ENCODE measurements at places on chromosomes 7 and 10. TPM values are rescaled to one million over a fixed set of nuclear protein-coding genes. Genes with fewer than 3 reads are reported as not detected.

GPR26 gene
- total RNA-seq: 0.10 TPM

GPNMB gene
- total RNA-seq: 120 TPM

CLRN3 gene
- total RNA-seq: not detected

SPDYE2 gene
- total RNA-seq: not detected

ECHDC3 gene
- total RNA-seq: 28.4 TPM

FEZF1 gene
- total RNA-seq: not detected

AFAP1L2 gene
- total RNA-seq: 55.0 TPM

FAM25G gene
- not detected for total RNA-seq

CUX1 gene
- 123 TPM for total RNA-seq

PRKCQ gene
- total RNA-seq: 15.2 TPM

ATP6V0A4 gene
- total RNA-seq: 0.82 TPM

CLDN4 gene
- 24.3 TPM for total RNA-seq

ANLN gene
- 26.5 TPM for total RNA-seq

LEP gene
- not detected for total RNA-seq

VIPR2 gene
- total RNA-seq: 9.6 TPM

FBXL13 gene
- 1.3 TPM for total RNA-seq

MICALL2 gene
- 6.7 TPM for total RNA-seq

LARP4B gene
- 59.0 TPM for total RNA-seq
